ENCODE measurements at places on chromosomes 6 and 20.

DNA sequence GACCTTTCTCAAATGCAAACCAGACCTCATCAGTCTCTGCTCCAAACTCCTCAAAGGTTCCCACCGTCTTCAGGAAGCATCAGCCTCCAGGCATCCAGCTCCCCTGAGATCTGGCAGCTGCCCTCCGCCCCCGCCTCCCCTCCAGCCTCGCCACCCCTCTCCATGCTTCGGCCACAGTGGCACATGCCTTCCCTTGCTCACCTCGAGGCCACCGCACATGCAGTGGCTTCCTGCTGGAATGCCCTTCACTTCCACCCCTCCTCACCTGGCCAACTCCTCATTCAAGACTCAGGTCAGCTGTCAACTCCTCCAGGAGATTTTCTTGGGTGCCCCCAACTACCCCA, 13.4 kb downstream of the KIAA1755 start:
- no peak for DNase-seq

DNA sequence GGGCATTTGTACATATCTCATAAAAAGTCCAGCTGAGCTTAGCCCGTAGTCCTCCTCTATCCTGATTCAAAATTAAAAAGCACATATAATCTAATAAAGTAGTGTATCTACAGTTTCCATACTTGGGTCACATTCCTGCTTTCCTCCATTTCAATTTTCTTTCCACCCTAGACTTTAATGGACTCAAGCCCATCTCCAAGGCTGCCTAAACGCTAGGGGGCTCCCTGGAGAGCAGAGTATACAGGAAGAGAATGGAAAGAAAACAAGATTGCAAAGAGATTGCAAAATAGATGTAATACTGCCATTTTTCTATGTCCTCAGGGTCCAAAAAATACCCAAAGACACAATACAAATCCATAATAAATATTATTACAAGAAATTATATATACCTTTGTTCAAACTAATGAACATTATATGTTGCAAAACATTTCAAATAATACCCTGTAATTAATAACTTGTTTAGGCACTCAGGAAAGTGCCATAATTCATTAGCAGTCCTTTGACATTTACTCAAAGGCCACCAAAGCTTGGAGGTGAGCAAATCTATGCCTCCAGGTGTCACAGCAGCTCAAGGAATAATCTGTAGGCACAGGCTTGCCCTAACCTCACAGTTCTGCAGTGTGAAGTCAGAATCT, 2.4 kb upstream of the MCM3 start:
- DNase-seq = peak; percentile 76

GRCh38 chr6:16305246-16305725, 66.9 kb downstream of the GMPR start:
- no peak for DNase-seq

GRCh38 chr6:138400326-138400725, 3.7 kb upstream of the HEBP2 start:
- DNase-seq = no peak

- DNase-seq = no peak
Observed at GRCh38 chr6:43060034-43060754, 763 bp downstream of the KLC4 start.

- no peak for DNase-seq
Observed at GRCh38 chr20:13313201-13313600, 92.1 kb downstream of the ISM1 start.

Measured in stimulated activated CD4-positive, alpha-beta T cell treated with anti-CD3 and anti-CD28 coated beads, Interleukin-2, amount 100 ng/mL, for 24 hours (primary cell).